ENCODE measurements at places on chromosomes 7 and 10.
A peak's percentile ranks its signal among the peaks of the same experiment; 100 is the strongest.

DNA sequence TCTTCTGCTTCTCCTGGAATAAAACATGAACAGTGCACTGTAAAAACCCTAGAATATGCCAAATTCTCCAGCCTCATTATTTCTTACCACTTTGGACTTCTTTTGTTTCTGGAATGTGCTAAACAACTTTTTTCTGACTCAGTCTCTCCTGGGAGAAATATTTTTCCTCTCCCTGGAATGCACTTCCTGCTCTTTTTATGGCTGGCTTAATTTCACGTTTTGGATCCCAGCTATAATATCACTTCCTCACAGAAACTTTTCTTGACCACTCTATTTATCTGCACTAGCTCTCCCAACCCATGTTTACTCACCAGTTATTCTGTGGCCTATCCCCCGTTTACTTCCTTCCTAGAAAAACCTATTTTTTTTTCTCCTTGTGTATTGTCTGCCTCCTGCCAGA lies 26.7 kb downstream of the ABCB5 start:
- DNase-seq, result no peak

DNA sequence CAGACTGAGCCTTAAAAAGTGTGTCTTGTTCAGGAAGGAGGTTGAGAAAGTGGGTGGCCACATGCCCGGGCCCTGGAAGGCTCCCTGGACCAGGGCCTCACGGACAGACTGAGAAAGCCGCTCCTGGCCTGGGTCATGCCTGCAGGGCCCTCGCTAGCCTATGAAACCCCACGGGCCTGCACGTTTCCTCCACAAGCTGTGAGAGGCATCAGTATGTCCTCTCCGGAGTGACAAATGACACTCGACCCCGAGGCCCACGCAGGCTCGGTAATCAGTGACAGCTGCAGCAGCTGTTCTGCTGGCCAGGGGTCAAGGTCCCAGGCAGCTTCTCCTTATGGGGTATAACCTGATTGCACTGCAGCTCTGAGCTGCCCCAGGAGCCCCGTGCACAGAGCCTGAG lies 47.6 kb downstream of the ASB13 start:
- DNase-seq, result no peak

DNA sequence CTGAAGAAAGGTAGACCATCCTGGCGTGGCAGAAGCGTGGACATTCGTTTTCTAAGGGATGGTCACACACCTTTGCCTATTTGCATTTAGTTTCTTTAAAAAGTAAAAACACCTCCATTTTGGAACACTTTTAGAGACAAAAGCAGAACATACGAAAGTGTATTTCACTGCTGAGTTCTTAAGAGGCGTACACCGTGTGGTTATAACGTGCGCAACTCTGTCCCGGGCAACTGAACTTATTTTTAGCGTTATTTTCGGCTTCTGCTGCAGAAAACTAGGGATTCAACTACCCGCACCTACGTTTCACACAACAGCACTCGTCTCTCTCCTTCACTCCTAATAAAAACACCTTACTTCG lies 557 bp upstream of the LSM8 start:
- no peak for DNase-seq

DNA sequence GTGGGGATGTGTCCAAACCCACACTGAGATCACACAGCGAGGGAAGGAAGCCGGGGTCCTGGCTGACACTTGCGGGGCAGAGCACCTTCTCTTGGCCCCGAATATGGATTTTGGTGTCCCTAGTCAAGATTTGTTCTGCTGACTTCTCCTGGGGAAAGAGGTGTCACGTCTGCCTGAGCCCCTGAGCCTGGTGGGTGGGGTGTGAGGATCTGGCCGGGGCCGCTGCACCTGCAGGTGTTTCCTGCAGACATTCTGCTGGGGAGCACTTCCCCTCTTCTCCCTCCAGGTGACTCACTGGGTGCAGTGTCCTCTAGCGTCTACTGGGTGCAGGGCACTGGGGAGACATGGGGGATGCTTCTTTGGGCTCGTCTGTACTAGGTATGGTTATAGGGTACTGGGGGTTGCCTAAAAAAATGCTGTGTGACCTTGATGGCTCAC lies 99.2 kb downstream of the GRK5 start:
- peak; percentile 29 for DNase-seq

- no peak for DNase-seq
Observed at GRCh38 chr7:20794676-20795075, 8.0 kb upstream of the SP8 start.

DNA sequence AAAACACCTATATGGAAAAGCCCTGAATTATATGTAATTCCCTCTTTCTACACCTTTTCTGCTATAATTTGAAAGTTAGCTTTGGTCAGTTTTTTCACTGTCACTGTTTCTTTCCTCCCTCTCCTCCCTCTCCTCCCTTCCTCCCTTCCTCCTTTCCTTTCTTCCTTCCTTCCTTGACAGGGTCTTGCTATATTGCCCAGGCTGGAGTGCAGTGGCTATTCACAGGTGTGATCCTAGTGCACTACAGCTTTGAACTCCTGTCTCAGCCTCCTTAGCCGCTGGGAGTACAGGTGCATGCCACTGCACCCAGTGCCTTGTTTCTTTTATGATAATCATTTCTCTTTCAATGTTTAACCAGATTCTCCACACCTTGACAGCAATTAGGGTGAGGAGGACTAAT lies 22.1 kb upstream of the UMAD1 start:
- DNase-seq, result no peak

DNA sequence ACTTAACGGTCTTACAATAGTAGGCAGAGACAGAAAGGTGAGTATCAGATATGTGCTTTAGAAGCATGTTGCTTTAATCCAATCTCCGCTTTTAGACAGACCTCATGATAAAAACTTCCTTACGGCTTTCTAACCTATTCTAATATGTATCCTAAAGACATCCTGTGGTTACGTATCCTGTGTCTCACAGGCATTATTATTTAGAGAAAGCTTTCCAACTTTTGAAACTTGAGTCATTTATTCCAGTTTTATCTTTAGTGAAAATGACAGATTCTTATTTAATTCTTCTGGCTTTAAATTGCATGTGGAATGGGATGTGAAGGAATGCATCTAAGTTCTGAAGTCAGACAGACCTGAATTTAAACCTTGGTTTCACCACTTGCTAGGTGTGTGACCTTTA lies 118.9 kb downstream of the OTUD1 start:
- no peak for DNase-seq

DNA sequence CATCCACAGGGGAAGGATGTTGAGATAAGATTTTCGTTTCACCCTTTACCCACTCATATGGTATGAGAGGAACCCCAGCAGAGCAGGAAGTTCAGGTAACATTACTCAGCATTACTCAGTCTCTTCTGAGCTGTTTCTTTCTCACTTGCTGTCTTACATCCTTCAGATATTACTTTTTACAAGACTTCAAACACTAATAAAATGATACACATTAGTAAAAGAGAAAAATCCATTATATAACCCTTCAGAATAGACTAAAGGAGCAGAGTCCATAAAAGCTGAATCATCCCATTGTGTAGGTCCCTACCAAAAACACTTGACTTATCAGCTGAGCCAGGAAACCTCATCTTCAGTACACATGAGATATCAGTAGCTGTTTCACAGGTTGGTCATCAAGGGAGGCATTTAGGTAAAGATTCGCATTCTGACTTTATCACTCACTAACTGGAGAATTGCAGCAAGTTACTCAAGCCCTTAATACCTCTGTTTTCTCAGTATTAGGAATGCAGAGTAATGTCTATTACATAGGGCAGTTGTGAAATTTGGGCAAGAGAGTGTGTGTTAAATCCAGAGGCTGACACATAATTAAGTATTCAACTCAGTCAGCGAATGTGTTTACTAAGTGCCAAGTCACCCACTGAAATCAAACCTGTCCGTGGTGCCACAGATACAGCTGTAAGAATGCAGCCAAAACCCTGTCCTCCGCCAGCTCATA lies 44.7 kb downstream of the KLF6 start:
- DNase-seq, result no peak

DNA sequence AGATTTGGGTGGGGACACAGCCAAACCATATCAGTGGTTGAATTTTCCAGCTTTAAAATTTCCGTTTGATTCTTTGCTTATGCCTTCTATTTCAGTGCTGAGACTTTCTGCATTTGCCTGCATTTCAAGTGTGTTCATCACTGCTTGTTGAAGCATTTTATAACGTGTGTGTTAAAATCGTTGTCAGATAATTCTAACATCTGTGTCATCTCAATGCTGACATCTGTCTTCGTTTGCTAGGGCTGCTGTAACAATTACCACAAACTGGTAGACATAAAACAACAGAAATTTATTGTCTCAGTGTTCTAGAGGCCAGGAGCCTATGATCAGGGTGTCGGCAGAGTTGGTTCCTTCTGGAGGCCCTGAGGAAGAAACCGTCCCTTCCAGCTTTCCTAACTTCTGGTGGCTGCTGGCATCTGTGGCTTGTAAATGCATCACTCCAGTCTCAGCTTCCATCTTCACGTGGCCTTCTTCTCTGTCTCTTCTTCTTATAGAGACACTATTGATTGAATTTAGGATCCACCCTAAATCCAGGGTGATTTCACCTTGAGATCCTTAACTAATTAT lies 71.1 kb upstream of the SDK1 start:
- no peak for DNase-seq

GRCh38 chr7:92563345-92563744 lies 26.8 kb downstream of the FAM133B start:
- no peak for DNase-seq

DNA sequence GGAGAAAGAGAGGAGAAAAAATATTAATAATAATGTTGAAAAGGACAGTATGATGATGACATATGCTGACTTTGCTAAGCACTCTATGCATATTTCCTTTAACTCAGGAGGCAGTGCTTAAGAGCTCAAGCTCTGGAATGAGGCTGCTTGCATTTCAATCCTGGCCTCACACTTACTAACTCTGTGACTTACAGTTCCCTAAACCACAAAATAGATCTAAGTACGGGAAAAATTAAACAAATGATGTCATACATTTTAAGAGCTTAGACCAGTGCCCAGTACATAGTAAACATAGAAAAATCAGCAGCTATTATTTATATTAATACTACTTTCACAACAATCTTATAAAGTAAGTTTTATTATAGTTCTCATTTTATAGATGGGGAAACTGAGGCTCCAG lies 61.3 kb downstream of the GFRA1 start:
- DNase-seq, result no peak

- DNase-seq, result no peak
Observed at GRCh38 chr7:82674268-82674667, 230.7 kb upstream of the CACNA2D1 start.

DNA sequence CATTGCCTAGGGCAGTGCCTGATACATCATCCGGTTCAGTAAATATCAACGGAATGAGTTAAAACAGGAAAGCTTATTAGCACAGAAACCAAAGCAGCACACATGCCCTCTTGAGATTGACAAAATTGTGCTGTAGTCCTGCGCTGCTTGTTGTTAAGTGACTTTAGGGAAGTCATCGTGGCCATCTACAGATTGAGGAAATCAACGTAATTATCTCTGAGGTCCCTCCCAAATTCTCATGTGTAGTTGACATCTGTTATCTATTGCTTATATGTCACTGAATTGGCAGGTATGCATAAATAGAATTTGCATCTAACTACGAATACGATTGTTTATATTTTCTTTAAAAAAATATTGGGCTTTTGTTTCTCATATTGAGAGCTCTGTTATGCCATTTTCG lies 3.5 kb upstream of the GNB2 start:
- no peak for DNase-seq

GRCh38 chr10:17003651-17004286 lies 125.8 kb downstream of the CUBN start:
- no peak for DNase-seq

GRCh38 chr10:91745090-91745831 lies 53.0 kb upstream of the TNKS2 start:
- DNase-seq, result no peak

DNA sequence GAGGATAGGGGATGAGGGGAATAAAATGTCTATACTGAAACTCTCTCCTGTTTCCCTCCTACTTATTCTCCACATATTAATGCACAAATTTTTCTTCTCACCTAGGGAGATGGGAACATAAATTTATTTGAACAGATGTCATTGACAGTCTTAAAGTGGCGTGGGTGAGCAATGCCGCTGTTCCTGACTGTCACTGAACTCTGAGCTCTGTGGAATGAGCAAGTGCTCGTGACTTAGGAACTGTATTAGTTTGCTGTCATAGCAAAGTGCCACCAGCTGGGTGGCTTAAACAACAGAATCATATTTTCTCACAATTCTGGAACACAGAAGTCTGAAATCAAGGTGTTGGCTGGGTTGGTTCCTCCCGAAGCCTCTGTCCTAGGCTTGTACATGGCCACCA lies 29.1 kb downstream of the INPP5F start:
- DNase-seq, result no peak
